Stimulated activated CD4-positive, alpha-beta T cell treated with anti-CD3 and anti-CD28 coated beads, TNF-alpha, amount 100 ng/mL, for 1 hour (primary cell): ENCODE measurements at places on chromosomes 16 and 17.

DNA sequence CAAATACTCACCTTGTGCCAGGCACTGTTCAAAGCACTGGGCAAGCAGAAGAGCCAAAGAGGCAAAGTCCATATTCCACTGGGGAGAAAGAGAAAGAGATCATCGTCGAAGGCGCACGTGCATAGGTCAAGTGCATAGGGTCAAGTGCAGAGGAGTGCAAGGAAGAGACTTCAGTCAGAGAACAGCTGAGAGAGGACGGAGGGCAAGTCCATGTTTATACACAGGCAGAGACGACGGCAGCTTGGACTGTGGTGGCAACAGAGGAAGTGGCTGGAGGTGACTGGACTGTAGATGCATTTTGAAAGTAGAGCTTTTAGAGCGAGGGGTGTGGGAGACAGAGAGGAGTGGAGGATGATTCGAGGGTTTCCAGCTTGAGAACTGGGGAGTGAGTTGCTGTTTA lies 74.7 kb upstream of the SDK2 start:
- no peak for DNase-seq

GRCh38 chr16:75251280-75252048 lies at the start of gene BCAR1:
Gene BCAR1, minus strand, starts transcription at chr16:75251624. Its CDS starts 142 bp downstream, at chr16:75251482.
- no peak for DNase-seq

DNA sequence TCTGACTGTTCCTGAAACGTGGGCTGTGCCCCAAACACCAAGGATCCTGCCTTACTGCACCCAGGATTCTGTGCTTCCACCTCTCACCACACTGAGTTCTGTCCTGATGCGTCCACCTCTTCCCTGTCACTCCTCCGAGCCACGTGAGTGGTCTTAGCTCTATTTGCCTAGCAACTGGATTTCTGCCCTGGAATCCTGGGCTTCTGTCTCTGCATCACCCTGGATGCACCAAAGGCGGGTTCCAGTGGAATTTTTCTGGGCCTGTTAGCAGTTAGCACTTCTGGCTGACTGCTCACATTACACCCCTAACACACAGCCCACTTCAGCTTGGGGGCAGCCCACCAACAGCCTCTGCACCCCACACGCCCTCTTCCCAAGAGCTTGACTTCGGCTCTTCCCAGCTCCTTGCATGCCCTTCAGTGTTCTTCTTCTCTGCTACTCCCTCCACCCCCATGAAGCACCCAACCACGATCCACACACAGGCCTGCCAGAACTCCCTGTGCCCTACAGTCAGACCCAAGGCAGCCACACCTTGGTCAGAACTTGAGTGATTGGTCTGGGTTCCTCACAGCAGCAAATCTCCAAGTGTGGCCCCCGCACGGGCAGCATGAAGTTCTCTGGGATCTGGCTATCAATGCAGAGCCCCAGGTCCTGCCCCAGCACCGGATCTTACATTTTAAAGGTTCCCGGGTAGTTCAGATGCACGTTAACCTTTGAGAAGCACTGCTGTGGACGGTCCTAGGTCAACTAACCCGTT lies 129.8 kb upstream of the RCVRN start:
- no peak for DNase-seq

- DNase-seq: peak; percentile 36
Measured at GRCh38 chr17:58587713-58588117, 73.3 kb upstream of the MTMR4 start.

GRCh38 chr16:86902656-86903001 lies 324.3 kb downstream of the FOXL1 start:
- no peak for DNase-seq

- DNase-seq: no peak
Measured at GRCh38 chr16:30761427-30761927, 385 bp downstream of the CFAP119 start.

DNA sequence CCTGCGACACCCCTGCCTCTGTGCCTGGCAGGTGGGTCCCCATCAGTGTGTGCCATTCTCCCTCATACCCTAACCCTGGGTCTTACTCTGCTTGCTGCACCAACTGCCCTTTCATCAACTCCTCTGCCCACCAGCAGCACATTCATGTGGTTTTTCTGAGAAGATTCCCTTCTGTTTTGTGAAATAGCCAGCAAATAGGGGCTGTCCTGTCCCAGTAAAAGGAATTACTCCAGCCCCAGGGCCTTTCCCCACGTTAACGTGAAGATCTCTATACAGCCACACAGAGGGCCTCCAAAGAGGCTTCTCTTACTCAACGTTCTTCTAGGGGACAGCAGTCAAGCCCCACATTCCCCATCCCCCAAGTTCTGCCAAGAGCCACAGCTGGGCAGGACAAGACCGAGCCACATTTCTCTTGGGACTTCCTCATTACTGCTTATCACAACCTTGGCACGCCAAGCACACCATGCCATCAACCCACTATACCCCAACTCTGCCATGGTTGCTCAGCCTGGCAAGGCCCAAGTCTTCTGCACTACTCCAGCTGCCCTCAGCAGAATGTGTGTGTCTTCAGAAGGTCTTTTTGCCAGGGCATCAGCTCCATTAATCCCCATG lies 18.7 kb upstream of the CCL2 start:
- no peak for DNase-seq
